ENCODE measurements at places on chromosomes 5 and 9. TPM values are rescaled to one million over a fixed set of nuclear protein-coding genes. Genes with fewer than 3 reads are reported as not detected.

Gene PROB1
- total RNA-seq, result 4.9 TPM

Gene EGR1
- total RNA-seq, result 98.3 TPM

DNA sequence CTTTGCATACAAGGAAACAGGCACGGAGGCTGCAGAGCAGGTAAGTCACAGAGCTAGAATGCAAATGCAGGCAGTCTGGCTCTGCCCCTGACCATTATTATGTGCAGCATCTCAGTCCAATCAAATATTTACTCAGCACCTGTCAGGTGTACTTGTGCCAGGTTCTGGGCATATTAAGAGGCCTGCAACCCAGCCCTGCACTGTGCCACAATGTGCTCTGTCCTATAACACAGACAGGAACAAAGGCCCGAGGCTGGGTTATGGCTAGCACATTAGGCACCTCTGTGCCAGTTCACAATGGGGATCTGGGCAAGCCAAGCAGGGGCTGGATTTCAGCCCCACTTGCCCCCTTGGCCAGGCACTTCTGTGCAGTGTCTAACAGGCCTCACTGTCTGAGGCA is 14.0 kb downstream of the ARL15 start:
- no peak overlapping the region for H3K4me3 ChIP-seq
- peaks cover 6% of the 10 kb centered on the region for H3K4me1 ChIP-seq
- no peak overlapping the region for H3K27ac ChIP-seq
- DNase-seq, result no peak

GRCh38 chr5:1413211-1413610 is 32.0 kb downstream of the SLC6A3 start:
- no peaks in the 10 kb centered on the region for H3K4me1 ChIP-seq
- no peaks in the 10 kb centered on the region for H3K27me3 ChIP-seq
- no peak for DNase-seq
- H3K36me3 ChIP-seq, result no peaks in the 10 kb centered on the region

GRCh38 chr5:150438873-150439546 is 10.5 kb downstream of the RPS14 start:
- H3K27ac ChIP-seq, result no peak overlapping the region
- DNase-seq, result no peak
- H3K36me3 ChIP-seq, result peaks cover 9% of the 10 kb centered on the region
- no peaks in the 10 kb centered on the region for H3K27me3 ChIP-seq
- no peaks in the 10 kb centered on the region for H3K4me1 ChIP-seq

DNA sequence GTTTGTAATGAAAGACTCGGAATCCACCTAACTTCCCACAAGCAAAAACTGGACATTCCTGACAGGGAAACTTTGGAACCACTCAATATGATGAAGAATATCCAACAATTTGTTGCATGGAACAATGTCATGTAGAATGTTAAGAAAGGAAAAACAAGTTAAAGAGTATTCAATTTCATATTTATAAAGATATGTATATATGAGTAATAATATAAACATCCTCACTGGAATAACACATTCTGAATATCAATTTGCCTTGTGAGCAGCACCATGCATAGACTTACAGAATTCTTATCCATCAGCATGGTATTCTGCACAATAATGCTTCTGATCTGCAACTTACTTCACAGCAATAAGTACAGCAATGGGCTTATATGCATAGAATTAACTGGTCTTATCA is 650.3 kb downstream of the SEMA5A start:
- no peak overlapping the region for H3K27ac ChIP-seq
- no peak for DNase-seq
- no peak overlapping the region for H3K4me3 ChIP-seq
- H3K4me1 ChIP-seq, result no peaks in the 10 kb centered on the region
- H3K27me3 ChIP-seq, result no peaks in the 10 kb centered on the region

- H3K4me1 ChIP-seq, result no peaks in the 10 kb centered on the region
- DNase-seq, result no peak
- H3K27me3 ChIP-seq, result no peaks in the 10 kb centered on the region
- no peak overlapping the region for H3K4me3 ChIP-seq
- H3K27ac ChIP-seq, result no peak overlapping the region
Observed at GRCh38 chr5:153485641-153486040, 4.8 kb upstream of the GRIA1 start.

Gene PDE6A
- total RNA-seq, result not detected

DNA sequence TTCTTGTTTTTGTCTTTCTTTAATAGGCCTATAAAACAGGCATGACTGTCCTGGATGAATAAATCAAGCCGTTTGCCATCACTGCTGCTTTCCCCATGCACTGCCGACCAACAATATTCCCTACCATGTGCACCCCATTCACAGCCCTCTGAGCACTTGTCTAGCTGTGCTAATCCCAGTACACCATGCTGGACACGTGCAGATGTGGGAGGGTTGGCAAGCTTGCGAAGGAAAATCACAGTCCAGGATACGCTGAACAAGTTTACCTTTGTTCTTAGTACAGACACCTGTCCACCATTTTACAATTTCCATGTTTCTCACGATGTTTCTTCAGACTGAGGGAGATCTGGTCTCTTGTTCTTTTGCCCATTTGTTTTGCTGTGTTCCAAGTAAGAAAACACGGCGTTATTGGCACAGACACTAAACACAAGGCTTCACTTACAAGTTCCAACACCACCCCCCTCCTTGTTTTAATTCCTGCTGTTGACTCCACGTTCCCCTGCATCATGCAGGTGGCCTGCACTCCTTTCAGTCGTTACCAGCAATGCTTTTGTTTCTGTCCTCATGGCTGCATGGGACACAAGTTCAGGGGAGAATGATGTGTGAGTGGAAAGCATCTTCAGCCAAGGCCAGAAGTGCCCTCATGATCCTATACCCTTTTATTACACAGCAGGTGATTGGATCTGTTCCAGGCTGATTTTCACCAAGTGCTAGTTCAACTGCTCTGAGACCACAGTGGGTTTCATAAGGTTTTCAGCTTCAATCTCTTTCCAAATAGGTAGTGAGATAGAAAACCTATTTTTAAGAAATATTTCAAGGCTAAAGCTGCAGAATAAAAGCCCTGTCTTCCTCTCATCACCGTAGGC is 608.9 kb downstream of the IRX1 start:
- no peak overlapping the region for H3K4me3 ChIP-seq
- H3K27me3 ChIP-seq, result no peaks in the 10 kb centered on the region
- no peak for DNase-seq

DNA sequence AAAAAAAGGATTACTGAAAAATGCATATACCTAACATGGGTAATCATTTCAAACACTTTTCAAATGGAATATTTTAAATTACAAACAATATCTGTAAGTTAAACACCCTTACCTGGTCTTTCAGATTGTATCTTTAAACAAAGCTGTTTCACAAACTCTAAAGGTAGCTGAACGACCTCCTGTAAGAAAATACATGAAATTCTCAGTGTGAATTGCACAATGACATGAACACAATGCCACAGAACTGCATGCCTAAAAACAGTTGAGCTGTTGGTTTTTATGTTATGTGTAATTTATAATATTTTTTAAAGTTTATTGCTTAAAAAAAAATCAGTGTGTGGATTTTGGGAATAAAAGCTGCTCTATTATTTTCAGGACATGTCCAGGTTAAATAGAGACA is 17.5 kb downstream of the IPPK start:
- no peaks in the 10 kb centered on the region for H3K27me3 ChIP-seq
- H3K36me3 ChIP-seq, result peaks cover 8% of the 10 kb centered on the region
- H3K27ac ChIP-seq, result no peak overlapping the region
- H3K4me1 ChIP-seq, result no peaks in the 10 kb centered on the region
- no peak overlapping the region for H3K4me3 ChIP-seq

DNA sequence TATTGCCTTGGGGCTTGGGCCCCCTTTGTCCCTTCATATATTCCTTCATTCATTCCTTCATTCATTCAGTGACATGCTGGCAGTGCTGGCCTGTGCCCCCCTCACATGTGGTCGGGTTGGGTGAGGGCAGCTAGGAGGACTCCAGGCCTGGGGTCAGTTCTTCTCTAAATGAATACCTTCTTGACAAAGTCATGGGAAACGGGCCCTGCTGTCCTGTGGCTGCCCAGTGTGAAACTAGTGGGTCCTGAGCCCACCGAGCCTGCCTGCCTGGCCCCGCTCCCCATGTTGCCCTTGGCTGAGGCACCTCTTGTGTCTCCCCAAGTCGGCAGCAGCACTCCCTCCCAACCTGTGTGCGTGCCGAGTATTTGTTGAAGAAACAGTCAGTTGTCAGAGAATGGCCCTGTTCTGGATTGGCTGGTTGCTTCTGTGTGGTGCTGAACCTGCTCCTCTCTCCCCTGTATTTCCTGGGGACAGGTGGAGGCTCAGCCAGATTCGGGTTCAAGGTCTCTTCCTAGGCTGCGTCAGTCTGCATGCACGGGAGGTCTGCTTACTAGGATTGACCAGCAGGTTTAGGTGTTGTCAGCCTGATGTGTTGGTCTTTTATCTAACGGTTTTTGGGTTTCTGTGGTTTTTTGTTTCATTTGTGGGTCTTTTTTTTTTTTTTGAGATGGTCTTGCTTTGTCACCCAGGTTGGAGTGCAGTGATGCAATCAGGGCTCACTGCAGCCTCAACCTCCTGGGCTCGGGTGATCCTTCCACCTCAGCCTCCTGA is 3.0 kb upstream of the CEL start:
- no peak for DNase-seq
- no peaks in the 10 kb centered on the region for H3K4me1 ChIP-seq
- H3K27ac ChIP-seq, result no peak overlapping the region
- no peak overlapping the region for H3K4me3 ChIP-seq
- H3K27me3 ChIP-seq, result no peaks in the 10 kb centered on the region

DNA sequence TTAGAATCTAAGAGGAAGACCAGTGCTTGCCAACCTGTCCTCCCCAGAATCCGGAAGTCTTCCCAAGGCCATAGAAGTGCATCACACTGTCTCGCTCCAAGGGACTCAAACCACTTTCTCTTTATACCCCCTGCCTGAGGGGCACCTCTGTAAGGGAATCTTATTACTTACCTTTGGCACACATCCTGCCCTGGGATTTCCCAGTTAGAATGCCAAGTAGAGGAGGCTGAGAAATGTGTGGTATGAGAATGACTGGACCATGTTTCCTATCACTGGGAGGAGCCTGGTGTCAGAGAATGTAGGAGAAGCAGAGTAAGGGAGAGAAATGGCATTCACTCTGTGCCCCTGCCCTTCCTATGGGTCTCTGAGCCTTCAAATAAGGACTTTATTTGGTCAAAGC is 85.8 kb downstream of the AOPEP start:
- H3K27me3 ChIP-seq, result no peaks in the 10 kb centered on the region
- peak overlapping the region; percentile 10 for H3K27ac ChIP-seq
- no peak overlapping the region for H3K4me3 ChIP-seq

Gene SPATA31E1
- not detected for total RNA-seq

DNA sequence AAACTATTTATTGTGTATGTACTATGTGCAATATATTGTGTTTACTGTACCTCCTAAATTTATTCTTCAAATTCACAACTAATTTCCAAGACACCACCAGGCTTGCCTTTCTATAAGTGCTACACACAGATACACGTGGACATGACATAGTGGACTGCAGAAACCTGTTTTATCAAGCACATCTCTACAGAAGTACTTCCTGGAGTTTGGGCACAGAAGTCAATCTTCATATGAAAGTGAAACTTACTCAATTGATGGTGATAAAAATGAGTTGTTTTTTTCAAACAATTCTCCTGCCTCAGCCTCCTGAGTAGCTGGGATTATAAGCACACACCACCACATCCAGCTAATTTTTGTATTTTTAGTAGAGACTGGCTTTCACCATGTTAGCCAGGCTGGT is 57.6 kb downstream of the NLN start:
- H3K27ac ChIP-seq, result no peak overlapping the region
- no peaks in the 10 kb centered on the region for H3K27me3 ChIP-seq
- no peaks in the 10 kb centered on the region for H3K4me1 ChIP-seq
- H3K4me3 ChIP-seq, result no peak overlapping the region
- no peak for DNase-seq

GRCh38 chr5:88245241-88245892 is 23.3 kb downstream of the TMEM161B start:
- H3K4me1 ChIP-seq, result no peaks in the 10 kb centered on the region
- H3K36me3 ChIP-seq, result no peaks in the 10 kb centered on the region
- H3K27me3 ChIP-seq, result no peaks in the 10 kb centered on the region
- no peak overlapping the region for H3K4me3 ChIP-seq
- H3K27ac ChIP-seq, result no peak overlapping the region

GRCh38 chr5:89729623-89730301 is 679.8 kb downstream of the CETN3 start:
- H3K36me3 ChIP-seq, result no peaks in the 10 kb centered on the region
- H3K4me1 ChIP-seq, result peaks cover 4% of the 10 kb centered on the region
- H3K27me3 ChIP-seq, result no peaks in the 10 kb centered on the region
- no peak for DNase-seq
- H3K4me3 ChIP-seq, result no peak overlapping the region

Gene SLC24A2
- total RNA-seq, result not detected

Gene PTGES
- 2.2 TPM for total RNA-seq

GRCh38 chr5:36367524-36367923 is 65.8 kb upstream of the RANBP3L start:
- H3K27ac ChIP-seq, result no peak overlapping the region
- DNase-seq, result no peak
- H3K4me1 ChIP-seq, result peaks cover 6% of the 10 kb centered on the region
- no peaks in the 10 kb centered on the region for H3K27me3 ChIP-seq
- H3K4me3 ChIP-seq, result no peak overlapping the region
- no peaks in the 10 kb centered on the region for H3K36me3 ChIP-seq

DNA sequence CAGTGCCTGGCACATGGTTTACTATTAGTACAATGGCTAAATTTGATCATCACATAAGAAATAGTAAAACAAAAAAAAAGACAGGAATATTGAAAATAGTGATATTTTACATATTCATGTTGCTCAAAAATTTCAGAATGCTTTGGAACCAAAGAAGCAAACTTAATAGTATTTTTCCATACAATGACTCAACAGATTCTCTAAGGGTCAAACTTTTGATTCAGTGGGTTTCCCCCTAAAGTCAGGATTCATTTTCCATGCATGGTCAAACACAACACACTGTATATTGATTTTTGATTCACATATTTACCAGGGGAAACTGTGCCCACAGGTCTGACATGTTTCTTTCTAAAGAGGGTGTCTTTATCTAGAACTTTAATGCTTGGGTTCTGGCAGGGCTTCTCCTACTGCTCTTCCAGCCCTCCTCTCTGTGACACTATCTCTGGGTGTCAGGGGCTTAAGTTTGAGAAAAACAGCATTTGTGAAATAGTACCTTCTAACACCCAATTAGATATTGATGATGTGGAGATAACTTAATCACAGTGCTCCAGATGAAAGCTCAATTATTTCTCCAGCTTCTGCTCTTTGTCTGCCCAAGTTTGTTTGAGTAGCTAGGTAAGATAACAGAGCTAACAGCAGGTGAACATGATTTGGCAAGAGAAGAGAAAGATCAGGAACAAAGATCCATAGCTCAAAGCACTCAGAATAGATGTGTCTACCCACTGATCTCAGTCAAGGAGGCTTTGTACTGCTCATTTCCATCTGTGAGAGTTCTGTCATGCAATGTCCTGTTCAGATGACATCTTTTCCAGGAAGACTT is 35.5 kb upstream of the ELL2 start:
- no peak overlapping the region for H3K27ac ChIP-seq
- no peak overlapping the region for H3K4me3 ChIP-seq

DNA sequence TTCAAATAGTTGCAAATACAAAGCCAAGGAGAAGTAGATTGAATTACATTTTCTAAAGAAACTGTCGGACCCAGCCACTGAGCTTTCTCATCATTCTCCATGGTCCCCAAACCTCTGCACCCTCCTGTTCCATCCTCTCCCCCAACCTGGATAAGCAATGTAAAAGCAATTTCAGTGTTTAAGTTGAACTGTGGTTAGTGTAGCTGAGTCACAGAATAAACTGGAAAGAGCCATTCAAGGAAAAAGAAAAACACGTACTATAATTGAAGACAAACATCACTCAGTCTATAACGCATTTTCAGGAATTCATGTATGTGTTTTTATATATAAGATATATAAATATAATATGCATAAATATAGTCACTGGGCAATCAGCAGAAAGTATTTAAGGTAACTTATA is 54.1 kb upstream of the TMEM161B start:
- no peaks in the 10 kb centered on the region for H3K27me3 ChIP-seq
- H3K4me1 ChIP-seq, result no peaks in the 10 kb centered on the region
- DNase-seq, result no peak
- no peaks in the 10 kb centered on the region for H3K36me3 ChIP-seq
- no peak overlapping the region for H3K4me3 ChIP-seq
